ENCODE measurements at places on chromosomes 12 and 14. TPM values are rescaled to one million over a fixed set of nuclear protein-coding genes. Genes with fewer than 3 reads are reported as not detected.

The B4GALNT3 gene
- 11.7 TPM for total RNA-seq

- DNase-seq = peak; percentile 28
Observed at GRCh38 chr14:101113835-101114725, 210.6 kb upstream of the RTL1 start.

The CCDC177 gene
- total RNA-seq = not detected

DNA sequence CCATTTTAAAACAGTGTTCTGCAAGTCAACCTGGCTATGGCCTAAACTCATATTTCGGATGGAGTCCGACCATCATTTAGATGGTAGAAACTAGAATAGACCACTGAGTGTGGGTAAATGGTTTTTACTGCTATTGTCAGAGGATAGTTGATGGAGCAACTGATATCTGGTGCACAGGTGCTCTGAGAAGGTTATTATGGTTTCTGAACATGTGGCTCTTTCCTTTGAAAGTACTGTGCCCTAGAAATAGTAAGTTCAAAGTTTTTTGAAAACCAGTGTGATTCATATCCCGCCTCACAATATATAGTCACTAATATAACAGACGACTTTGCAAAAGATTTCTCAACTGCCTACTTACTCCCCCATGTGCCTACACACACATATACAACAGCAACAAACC, 64.4 kb upstream of the BTG1 start:
- DNase-seq = no peak

The ACRBP gene
- 2.3 TPM for total RNA-seq

DNA sequence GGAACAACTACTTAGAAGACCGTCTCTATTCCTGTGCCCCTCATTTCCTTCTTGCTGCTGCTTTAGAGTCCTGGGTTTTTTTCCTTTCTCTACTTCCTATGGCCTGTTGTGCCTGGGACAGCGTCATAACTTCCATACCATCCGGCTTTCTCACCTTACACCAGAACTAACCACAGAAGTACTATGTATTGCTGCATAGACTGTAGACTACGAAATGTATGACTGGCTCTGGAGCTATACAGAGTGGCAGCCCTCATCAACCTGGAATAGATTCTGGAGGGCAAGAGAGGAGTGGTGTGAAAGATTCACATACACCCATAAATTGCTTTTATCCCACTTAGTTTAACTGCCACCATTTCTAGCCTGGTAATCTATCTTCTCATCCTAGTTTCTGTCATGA, 16.9 kb upstream of the SRP54 start:
- no peak for DNase-seq

- DNase-seq = no peak
Observed at GRCh38 chr14:94582199-94582750, 1.0 kb downstream of the SERPINA5 start.

GRCh38 chr12:90048918-90049317, 340.3 kb upstream of the ATP2B1 start:
- DNase-seq = no peak

The FAIM2 gene
- 6.2 TPM for total RNA-seq

DNA sequence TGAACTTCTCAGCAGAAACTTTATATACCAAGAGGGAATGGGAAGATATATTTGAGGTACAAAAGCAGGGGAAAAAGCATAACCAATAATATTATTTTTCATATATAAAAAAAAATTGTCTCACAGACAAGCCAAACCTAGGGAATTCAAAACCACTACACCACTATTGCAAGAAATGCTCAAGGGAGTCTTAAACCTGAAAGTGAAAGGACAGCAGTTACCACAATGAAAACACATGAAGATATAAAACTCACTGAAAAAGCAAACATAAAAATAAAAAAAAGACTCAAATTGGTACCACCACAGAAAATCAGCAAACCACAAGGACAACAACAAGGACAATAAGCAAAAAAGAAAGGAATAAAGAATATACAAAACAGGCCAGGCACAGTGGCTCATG, 131.9 kb downstream of the CEP128 start:
- no peak for DNase-seq

The TMPRSS12 gene
- total RNA-seq = not detected

DNA sequence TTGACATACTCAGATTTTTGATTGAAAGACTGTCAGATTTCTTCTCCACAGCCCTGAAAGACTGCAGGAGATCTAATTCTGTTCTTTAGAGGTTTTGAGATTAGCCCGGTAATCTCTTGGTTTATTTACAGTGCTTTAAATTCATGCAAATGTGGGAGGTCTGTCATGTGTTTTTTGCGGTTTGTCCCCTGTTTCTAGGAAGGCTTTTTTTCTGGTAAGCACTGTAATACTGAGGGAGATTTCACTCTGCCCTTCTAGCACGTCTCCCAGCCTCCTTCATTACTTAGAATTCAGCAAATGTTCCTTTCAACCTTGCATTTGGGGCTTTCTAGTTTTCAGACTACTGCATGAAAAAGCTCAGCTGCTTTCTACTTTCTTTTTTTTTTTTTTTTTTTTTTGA, 31.1 kb downstream of the GPHN start:
- DNase-seq = no peak

The DNAJC22 gene
- total RNA-seq = 0.16 TPM

DNA sequence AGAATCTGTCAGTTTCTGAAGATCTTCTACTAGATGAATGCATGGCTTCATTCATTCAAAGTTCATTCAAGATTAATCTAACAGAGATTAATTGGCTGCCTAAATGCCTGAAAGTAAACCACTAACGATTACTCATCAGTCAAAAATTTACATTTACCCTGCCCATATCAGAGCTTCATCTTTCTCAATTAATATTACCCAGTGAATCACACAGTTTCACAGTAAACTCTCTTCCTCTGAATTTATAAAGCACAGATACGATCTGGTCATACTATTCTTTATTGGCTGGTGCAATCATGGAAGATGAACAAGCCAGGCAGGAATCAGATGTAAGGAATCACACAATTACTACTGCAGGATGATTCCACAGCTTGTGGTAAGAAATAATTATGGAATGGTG, 377.7 kb downstream of the SLC16A7 start:
- DNase-seq = no peak

DNA sequence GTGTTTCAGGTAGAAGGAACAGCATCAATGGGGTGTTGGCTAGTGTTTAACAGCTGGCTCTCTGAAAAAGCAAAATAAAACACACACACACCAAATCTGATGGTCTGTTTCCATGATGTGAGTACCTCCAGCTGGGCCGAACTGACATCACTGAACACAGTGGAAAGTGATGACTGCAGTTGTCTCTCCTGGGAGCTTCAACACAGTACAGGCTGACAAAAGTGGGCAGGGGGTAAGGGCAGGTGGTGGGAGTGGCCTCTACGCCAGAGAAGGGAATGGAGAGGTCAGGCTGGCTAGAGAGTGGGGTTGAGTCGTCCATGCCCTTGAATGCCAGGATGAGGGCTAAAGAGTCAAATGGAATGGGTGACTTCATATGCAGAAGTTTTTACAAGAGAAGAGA, 8.0 kb upstream of the HNF1A start:
- no peak for DNase-seq

DNA sequence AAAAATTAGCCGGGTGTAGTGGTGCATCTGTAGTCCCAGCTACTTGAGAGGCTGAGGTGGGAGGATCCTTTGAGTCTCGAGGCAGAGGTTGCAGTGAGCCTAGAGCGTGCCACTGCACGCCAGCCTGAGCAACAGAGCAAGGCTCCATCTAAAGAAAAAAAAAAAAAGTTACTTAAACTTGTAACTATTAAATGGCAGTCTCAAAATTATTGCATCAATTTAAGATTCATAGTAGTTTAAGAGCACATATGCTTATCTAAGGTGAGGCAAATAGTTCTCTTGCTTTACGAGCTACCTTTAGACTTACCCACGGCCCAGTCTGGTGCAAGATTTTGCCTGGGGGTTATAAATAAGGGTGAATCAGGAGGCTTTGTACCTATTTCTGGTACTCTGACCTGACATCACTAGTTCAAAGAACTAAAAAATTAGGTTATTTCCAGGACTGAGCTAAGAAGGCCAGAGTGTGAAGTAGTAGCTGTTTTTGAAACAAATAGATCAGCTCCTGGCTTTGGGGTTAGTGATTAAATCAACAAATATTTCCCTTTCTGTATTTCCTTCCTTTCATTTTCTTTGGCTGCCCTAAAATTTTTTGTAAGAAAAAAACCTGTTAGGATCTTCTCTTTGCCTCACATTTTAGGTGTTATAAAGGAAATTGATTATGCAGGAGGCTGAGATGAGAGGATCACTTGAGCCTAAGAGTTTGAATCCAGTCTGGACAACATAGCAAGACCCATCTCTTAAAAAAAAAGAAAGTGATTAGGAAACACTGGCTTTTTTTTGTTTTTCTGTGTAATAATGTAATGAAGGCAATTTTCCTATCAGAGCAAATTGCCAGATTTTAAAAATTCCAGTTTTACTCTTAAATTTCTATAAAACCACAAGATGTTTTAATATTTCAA, 3.6 kb downstream of the MGAT2 start:
- DNase-seq = no peak

DNA sequence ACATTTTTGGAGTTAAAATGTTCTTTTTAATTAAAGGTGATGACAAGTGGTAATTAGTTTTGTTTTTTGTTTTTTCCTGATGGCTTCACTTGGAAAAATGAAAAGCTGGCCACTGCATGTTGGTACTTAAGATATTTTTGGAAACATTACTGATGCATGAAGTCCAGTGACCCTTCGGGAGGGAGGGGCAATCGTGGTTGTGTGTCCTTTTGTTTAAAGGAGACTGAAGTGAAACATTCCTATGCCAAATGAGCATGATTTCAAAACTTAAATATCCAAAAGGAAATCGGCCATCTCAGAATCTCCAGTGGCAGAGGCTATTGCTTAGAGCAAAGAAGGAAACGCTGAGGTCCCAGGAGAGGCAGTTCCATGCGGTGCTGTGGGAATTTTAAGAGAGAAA, 20.1 kb downstream of the LTBP2 start:
- no peak for DNase-seq

The ZC2HC1C gene
- total RNA-seq = 3.0 TPM

GRCh38 chr14:104315169-104315568, 176.8 kb downstream of the KIF26A start:
- no peak for DNase-seq

GRCh38 chr14:24483604-24484252, 24.3 kb downstream of the CMA1 start:
- no peak for DNase-seq
